ENCODE measurements at places on chromosomes 7 and 10.

GRCh38 chr7:113550966-113551365, 367.8 kb downstream of the PPP1R3A start:
- DNase-seq = no peak

GRCh38 chr7:81957517-81957916, 187.7 kb upstream of the HGF start:
- no peak for DNase-seq

DNA sequence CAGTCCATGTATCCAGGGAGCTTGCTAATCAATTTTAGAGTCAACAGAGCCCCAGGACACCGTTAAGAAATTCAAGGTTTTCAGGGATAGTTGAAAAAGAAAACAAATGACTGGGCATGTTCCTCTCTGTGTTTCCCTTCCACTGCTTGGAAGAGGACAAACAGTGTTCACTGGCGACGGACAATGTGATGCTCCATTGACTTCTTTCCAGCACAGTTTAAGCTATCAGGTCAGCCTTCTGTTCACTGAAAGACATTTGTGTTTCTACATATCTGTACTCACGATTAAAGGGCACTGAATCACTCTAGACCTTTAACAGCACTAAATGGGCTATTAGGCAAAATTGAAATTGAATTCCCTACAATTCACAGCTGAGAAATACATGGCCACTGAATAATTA, 123.6 kb downstream of the RNLS start:
- no peak for DNase-seq

DNA sequence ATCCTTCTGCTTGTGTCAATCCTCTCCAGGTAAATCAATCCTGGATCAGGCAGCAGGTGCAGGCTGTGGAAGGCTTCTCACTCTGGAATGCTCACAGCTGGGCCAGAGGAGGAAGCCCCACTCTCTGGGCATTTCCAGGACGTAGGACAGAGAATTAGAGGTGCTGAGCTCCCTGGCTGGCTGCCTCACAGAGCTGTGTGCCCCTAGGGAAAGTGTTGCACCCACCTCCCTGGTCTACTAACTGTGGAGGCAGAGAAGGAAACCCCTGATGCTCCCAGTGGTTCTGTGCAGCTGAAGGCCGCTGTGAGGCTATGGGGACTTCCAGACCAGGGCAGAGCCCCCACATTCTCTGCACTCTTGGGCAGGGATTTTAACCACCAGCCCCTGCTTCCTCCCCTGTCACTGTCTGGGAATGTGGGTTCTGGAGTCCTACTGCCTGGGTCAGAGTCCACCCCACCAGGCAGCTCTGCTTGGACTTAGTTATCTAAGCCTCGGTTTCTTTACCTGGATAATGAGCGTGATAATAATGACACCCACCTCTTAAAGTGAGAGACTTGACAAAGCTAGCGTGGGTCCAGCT, 73.5 kb upstream of the EEPD1 start:
- no peak for DNase-seq

DNA sequence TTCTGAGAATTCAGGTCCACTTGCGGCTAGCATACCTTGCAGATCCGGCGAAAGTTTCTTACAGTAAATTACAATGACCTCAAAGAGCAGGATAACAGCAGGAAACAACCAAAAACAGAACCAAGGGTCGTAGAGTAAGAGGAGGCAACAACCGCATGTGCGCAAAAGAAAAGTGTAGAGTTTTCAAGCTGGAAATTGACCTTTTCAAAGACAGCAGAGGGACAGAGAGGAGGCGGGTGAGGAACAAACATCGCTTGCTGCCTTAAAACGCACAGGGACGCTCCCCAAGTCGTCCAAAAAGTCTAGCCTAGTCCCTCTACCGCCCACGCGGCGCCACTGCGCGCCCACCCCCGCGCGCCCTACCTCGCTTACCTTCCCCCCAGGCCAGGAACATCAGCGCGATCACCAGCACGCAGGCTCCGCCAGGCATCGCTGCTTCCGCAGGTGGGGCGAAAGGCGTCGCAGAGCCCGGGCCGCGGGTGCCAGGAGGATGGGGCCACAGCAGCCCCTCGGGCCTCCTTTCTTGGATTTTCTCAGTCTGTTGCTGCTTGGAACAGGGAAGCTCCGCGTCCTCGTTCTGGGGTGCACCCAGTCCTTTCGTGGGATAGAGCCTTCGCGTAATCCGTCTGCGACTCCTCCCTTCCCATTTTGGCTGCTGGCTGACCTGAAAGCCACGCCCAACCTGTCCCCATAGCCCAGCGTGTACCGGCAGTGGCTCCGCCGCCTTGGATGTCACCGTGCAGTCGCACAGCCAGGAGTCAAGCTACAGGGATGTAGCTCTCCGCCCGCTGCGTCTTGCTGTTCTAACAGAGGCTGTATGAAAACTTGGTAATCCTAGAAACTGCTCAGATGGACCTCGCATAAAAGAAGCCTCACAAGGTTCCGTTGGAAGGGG, at the start of gene VWDE:
VWDE (minus strand) TSS at position 579 of the 895 bp plus-strand sequence; CDS start at position 430, 149 bp downstream.
- DNase-seq = no peak

DNA sequence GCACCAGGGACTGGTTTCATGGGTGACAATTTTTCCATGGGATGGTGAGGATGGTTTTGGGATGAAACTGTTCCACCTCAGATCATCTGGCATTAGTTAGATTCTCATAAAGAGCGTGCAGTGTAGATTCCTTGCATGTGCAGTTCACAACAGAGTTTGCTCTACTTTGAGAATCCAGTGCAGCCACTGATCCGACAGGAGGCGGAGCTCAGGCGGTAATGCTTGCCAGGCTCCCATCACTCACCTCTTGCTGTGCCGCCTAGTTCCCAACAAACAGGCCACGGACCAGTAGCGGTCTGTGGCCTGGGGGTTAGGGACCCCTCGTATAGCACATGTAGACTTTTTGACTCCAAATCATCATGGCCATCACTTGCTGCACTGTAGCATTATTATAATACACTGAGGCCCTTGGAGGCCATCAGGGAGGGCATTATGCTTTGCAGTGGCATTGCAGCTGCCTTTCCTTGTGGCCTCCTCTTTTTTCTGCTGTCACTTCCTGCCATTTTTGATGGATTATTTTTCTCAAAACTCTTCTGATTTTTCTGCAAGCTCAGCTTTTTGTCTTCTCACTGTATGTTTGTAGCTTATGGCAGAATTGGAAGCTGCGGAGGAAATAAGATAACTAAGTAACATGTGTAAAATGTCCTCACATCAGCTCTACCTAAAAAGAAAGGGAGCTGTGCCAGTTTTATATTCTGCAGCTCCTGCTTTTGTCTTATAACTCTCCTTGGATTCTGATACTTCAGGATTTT, 18.5 kb downstream of the CSGALNACT2 start:
- DNase-seq = no peak

DNA sequence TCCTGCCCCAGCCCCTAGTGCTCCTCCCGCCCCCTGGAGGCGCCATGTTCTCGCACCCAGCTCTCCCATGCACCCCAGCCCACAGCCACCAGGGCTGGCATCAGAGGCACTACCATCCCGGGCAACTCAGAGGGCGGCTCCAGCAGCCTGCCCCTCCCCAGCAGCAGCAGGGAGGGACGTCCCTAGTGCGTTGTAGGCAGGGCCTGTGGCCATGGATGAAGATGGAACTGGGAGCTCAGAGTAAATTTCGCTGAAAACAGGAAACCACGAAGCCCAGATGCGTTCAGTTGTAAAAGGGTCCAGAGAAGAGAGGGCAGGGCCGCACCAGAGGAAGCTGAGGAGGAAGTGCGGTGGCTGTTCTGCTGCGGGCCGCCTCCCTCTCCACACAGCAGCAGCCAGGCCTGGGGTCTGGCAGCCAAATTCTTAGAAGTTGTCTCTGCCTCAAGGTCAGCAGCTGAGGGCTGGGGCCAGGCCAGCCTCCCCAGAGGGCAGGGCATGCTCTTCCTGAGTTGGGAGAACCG, 24.6 kb downstream of the VSIR start:
- DNase-seq = peak; percentile 58

- no peak for DNase-seq
Observed at GRCh38 chr7:157461573-157462418, 125.0 kb downstream of the DNAJB6 start.

GRCh38 chr7:105131890-105132289, 117.9 kb downstream of the KMT2E start:
- no peak for DNase-seq

DNA sequence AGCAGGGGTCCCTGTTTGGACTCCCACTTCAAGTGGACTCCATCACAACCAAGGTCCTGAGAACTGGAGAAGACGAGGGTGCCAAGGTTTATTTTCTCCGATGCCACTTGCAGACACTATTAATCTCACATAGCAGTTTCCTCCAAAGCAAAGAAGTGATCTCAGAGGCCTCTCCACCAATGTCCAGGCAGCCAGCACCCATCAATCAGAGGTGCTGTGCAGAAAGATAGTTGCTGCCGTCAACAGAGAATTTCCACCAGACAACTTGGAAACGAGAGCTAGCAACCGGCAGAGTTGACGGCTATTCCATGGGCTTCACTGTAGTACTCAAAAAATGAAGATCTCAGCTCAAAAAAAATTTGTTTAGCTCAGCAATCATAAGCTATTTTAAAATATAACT, 438.6 kb upstream of the PFKP start:
- DNase-seq = no peak

DNA sequence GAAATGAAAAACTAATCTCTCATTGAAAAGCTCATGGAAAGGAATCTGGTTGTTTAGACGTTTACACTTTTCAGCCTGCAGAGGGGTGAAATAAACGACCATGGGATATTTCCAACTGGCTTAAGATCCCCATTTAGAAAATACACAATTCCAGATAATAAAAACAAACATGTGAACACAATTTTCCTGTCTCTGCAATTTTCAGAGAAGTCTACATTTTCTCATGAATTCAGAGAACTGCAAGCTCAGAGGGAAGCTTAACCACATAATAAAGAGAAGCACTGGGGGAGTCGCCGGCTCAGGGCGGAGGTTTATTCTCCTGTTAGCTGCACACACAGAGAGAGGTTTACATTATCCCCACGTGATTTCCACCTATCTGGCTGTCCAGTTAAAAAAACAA, 215.2 kb downstream of the FANK1 start:
- DNase-seq = no peak

DNA sequence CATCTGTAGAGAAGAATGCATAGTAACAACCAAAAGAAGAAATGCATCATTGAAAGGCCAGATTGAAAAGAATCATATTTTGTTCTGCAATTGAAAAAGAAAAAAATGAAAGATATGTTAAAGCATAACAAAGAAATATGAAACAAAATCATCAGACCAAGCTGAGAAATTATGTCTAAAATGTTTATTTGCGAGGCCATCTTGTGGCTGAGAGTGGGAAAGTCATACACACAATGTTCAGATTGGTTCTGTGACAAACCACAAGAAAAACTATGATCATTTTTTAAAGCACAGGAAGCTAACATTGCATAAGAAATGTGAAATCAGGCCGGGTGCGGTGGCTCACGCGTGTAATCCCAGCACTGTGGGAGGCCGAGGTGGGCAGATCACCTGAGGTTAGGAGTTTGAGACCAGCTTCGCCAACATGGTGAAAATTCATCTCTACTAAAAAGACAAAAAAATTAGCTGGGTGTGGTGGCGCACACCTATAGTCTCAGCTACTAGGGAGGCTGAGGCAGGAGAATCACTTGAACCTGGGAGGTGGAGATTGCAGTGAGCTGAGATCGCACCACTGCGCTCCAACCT, 36.6 kb downstream of the ABCB5 start:
- no peak for DNase-seq

GRCh38 chr10:29699621-29700020, 64.8 kb upstream of the SVIL start:
- no peak for DNase-seq

DNA sequence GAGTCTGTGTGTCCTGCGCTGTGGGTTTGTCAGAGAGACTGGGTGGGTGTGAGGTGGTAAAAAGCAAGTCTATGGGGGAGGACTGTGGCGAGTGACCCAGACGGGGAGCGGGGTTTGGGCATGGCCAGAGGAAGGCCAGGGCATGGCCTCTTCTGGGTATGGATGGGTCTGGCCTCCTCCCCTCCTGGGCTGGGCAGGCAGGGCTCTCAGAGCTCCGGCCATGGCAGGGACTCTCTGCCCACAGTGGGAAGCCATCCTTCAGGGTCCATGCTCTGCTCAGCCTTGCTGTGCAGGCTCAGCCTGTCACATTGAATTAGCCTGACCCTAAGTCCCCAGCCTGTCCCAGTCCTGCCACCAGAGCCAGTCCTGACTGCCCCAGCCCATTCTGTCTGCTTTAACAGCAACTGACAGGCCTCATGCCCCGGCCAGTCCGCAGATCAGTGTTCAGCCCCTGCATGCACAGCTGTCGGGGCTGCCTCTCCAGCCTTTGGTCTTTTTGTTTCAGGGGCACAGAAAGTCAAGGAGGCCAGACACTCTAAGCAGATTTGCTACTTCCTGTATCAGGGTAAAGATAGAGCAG, 7.9 kb downstream of the ANTXRL start:
- no peak for DNase-seq

DNA sequence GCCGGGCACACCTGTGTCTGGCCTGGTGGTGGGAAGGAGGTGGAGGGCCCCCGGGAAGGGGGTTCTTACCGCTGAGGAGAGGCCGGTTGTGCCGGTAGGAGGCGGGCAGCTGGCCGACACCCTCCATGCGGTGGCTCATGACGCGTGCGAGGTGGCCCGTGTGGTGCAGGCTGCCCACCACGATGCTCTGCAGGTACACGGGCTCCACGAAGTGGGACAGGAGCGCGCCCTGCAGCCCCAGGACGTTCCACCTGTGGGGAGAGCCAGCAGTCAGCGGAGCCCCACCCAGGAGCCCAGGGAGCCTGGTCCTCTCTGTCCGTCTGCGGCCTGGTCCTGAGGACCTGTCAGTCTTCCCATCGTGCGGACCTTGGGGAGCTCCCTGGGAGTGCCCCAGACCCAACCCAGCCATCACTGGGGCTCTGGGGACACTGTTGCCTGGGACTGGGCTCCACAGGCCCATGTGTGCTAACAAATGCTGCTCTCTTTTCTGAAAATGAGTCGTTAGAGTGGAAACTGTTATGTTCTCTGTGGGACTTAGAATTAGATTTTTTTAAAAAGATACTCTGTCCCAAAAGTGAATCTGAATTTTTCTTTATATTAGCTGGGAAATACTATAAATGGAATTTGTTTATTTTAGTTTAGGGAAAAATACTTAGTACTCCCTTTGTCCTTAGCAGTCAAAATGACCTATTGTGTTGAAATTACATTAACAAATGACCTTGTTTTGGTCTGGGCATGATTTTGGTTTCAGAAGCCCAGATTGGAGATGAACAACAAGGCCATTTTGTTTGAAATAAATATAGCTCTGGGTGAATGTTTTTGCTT, 143.9 kb downstream of the WDR37 start:
- no peak for DNase-seq

- DNase-seq = no peak
Observed at GRCh38 chr7:46220066-46220630, 299.1 kb upstream of the IGFBP3 start.

DNA sequence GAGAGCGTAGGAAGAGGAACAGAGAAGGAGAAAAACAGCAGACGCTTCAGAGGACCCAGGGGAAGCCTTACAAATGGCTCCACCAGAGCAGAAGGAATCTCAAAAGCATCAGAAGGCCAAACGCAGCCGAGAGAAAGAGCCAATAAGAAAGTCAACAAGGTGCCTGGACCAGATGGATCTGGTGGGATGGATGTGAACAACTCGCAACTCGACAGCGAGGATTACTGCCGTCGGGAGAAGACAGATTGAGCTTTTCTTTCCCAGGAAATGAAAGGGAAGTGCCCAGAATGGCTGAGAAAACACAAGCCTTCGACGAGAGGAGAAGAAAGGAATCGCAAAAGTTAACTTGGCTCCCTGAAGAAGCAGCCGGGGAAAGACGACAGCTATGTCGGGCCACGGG, 132.8 kb upstream of the MGMT start:
- DNase-seq = no peak
